Activated CD8-positive, alpha-beta memory T cell treated with anti-CD3 and anti-CD28 coated beads, Interleukin-2, amount 10 ng/mL, durations not matched to agents 7 days and 5 days (primary cell): ENCODE measurements at places on chromosomes 4 and X.

- DNase-seq: no peak
Measured at GRCh38 chrX:19595043-19595677, 79.9 kb upstream of the MAP3K15 start.

DNA sequence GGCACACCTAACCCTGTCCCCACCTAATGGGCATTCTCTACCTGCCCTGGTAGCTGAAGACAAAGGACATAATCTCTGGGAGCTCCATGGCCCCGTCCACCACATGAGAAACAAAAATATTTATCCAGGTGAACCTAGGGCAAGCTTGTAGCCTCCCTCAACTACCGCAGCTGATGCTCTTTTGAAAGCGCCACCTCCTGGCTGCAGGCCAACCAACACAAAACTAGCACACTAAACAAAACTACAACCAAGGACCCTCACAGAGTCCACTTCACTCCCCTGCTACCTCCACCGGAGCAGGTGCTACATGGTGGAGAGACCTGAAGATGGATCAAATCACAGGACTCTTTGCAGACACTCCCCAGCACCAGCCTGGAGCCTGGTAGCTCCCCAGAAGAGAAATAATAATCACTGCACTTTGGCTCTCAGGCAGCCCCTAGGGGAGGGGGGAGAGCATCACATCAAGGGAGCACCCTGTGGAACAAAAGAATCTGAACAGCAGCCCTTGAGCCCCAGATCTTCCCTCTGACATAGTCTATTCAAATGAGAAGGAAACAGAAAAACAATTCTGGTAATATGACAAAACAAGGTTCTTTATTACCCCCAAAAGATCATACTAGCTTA is 111.3 kb upstream of the ATP8A1 start:
- no peak for DNase-seq

DNA sequence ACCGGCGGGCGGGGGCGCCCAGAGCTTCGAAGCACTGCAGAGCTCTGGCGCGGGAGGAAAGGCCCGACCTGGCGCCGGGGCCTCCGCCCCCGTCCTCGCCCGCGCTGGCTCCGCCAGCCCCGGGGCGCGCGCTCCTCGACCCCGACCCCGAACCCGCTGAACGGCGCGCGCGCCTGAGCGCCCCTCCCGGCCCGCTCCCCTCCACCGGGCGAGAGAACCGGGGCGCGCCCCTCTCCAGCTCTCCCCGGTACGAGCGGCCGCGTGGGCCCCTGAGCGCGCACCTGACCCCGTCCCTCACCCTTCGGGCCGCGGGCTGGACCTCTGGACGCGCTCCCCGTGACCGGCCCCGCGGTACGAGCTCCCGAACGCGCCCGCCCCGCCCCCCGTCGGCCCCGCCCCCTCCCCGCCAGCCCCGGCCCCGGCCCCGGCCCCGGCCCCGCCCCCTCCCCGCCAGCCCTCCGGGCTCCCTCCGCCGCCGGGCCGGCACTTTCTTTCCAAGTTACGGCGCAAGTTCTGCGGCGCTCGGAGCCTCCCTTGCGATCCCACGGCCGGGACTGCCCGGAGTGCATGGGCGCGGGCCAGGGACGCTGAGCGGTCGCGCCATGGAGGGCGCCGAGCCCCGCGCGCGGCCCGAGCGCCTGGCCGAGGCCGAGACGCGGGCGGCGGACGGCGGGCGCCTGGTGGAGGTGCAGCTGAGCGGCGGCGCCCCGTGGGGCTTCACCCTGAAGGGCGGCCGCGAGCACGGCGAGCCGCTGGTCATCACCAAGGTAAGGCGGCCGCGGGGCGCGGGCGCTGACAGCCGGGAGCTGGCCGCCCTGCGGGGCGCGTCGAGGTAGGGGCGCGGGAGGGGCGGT is at the start of gene SHROOM2:
Gene SHROOM2 (plus strand): TSS at position 486 of the 854 bp plus-strand sequence. CDS start 117 bp downstream, at position 603.
- no peak for DNase-seq

DNA sequence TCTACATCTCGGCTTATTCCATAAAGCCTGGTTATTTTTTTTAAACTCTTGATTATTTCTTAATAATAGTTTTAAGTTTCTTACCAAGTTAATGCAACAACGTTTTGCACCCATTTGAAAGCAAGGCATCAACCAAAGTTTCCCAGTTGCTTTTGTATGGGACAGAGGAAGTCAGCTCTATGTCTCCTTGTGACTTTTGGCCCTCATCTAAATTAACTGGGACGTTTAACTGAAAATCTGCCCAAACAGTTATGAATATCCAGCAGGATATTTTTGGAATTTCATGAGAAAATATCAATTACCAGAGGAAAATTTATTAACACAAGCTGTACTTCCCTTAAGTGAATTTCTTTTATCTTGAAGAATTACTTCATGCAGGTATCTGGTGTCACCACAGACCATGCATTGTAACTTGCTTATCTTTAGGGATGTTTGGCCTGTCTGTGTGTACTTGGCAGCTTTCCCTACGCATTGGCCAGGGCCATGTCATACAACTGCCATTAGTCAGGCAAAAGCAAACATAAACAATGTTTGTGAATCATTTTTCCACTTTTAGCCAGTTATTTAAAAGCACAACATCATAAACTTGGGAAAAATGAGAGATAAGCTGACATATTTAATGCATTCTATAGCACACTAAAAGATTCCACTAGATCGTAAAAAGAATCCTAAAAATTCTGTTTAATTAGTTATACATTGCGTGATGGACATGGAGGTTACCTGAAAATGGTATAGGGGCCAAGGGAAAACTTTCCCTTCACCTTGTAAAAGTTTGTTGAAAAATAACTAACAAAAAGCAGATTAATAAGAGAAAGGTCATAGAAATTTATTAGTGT is 101.4 kb upstream of the PDE5A start:
- no peak for DNase-seq

DNA sequence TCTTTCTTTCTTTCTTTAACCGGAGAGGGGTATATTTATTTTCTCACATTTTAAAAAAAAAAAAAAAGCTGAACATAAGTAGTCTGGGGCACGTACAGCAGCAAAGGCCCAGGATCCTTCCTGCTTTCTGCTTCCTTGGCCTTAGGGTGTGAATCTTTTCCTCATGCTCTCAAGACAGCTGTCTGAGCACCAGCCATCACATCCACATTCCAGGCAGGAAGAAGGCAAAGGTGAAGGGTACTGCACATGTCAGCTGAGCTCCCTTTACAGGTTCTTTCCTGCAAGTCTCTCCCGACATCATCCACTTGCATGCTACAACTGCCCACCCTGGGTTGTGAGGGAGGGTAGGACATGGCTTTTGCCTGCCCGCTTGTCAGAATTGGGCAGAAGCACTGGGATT is 63.7 kb upstream of the GDPD2 start:
- no peak for DNase-seq

DNA sequence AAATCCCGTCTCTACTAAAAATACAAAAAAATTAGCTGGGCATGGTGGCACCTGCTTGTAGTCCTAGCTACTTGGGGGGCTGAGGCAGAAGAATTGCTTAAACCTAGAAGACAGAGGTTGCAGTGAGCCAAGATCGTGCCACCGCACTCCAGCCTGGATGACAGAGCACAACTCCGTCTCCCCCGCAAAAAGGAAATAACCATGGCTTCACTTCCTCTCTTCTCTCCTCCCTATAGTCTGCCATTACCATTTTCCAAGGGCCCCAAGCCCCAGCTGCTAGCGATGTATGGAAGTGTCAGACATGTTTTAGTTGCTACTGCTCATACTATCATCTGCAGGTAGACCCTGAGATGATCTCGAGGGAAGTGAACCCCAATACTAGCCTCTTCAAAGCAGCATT is 177.3 kb upstream of the FAM9B start:
- DNase-seq: no peak

DNA sequence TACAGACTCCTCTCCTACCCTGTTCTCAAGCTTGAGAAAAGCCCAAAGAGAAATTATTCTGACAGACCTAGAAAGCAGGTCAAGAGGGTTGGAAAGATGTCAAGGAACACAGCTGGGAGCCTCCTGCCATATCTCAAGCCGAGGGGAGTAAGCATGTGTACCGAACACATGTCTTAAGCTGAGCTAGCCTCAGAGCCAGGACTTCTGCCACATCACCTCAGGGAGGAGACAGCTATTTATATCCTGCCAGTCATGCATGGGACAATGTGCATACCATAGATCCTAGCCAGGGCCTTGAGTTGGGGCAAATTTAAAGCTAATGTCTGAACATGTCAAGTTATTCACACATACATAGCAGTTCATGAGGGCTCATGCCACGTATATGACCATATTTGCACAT is 11.8 kb downstream of the TMEM31 start:
- DNase-seq: no peak

DNA sequence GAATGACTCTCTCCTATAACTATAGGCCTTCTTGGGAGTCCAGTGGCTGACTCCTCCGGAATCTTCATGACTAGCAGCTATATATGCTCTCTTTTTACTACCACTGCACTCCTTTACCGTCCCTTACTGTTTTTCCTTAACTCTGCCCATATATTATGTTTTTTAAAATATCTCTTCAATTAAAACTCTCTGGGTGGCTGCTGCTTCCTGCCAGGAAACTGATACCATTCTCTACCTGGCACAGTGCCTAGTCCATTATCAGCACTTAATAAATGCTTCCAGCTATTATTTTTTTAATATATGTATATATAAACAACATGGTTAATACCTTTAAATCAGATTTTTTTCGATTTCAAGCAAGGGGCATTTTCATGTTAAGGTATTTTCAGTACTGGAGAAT is 136.6 kb upstream of the FAM47B start:
- DNase-seq: no peak

GRCh38 chrX:97266406-97267121 is 382.9 kb downstream of the RPA4 start:
- DNase-seq: no peak

DNA sequence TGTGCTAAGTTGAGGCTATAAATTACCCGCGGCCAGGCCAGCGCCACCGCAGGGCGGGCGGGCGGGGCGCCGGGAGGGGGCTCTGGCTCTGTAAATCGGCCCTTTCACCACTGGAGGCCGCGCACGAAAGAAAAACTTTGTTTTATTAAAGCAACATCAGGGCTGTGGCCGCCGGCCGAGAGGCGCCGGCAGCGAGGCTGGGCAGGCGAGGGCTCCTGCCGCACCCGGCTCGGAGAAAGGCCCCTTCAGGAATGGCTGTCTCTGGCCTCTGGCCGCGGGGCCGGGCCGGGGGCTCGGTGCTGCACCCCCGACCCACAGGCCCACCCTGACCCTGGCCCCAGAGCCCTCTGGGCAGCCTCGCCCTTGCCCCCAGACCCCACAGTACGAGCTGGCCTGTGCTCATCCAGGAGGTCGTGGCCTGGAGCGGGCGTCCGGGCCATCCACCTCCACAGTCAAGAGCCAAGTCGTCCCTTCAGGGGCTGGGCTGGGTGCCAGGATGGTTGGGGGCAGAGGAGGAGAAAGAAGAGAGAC is 29.5 kb upstream of the FGFR3 start:
- DNase-seq: no peak

GRCh38 chrX:38618180-38618579 is 56.8 kb downstream of the TSPAN7 start:
- no peak for DNase-seq

- no peak for DNase-seq
Measured at GRCh38 chr4:68615699-68616422, 39.7 kb upstream of the UGT2B17 start.

GRCh38 chr4:112726041-112726440 is 89.1 kb downstream of the LARP7 start:
- DNase-seq: no peak

- DNase-seq: no peak
Measured at GRCh38 chr4:185196437-185196836, 7.4 kb downstream of the CFAP97 start.

- no peak for DNase-seq
Measured at GRCh38 chrX:143363419-143363818, 153.9 kb downstream of the SPANXN3 start.

- no peak for DNase-seq
Measured at GRCh38 chrX:123994730-123995129, 33.2 kb downstream of the STAG2 start.

GRCh38 chr4:76867880-76868655 is 29.9 kb downstream of the SOWAHB start:
- DNase-seq: no peak

DNA sequence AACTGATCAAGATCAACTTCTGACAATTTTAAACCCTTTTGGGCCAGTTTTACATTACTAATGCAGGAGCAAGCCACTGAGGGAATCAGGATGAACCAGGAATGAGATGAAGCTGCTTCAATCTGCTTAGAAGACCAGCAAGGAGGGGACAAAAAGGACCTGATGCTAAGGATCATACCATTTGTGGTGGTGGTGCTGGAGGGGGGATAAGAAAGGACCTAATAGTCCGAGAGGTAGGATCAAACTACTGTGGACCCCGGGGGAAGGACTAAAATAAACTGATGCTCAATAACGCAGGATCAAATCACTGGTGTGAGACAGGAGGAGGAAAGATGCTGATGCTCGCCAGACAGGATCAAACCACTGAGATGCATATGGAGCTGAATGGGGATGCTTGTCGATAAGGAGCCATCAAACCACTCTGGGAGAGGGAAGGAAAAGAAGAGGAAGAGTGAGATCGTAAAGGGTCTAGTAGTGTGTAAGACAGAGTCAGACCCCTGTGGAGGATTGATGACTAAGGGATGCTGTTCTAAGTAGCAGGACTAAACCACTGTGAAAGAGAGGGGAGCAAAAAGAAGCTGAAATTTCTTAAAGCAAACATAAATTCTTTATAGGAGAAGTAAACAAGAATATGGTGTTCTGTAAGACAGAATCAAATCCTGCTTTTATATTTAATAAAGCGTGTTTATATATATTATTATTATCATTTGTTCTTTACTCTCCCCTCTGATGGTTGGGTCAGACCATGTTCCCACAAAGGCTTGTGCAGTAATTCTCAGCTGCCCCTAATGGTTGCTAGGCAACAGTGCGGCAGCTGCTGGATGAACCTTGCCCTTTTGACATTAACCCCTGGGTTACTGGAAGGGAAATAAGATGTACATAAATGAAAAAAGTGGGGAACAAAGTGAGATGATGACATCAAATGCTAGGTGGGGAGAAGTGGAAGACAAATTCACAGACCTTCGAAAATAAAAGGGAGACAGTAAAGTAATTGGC is 432.5 kb upstream of the FGF16 start:
- no peak for DNase-seq

DNA sequence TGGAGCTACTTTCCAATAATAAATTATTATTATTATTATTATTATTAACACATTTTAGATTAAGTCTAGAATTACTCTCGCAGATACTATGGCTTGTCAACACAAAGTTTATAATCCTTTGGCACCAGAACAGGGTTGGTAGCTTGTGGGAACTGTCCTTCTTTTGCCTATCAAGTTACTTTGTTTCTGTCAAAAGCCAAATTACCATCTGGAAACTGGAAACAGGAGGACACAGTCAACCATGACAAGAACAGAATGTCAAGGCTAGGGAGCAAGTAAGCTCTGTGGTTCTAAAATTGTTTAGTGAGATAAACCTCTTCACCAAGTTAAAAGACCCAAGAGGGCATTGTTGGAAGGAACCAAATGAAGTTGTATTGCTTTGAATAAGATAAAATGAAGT is 42.5 kb downstream of the DGKK start:
- DNase-seq: no peak

GRCh38 chrX:38183596-38183995 is 37.1 kb downstream of the SRPX start:
- DNase-seq: no peak

GRCh38 chr4:4422856-4423499 is 36.1 kb downstream of the NSG1 start:
- peak; percentile 15 for DNase-seq
